Activated naive CD4-positive, alpha-beta T cell treated with Interleukin-2 at 50 U/mL for 16 hours (primary cell): ENCODE measurements at places on chromosomes 1 and 21.

DNA sequence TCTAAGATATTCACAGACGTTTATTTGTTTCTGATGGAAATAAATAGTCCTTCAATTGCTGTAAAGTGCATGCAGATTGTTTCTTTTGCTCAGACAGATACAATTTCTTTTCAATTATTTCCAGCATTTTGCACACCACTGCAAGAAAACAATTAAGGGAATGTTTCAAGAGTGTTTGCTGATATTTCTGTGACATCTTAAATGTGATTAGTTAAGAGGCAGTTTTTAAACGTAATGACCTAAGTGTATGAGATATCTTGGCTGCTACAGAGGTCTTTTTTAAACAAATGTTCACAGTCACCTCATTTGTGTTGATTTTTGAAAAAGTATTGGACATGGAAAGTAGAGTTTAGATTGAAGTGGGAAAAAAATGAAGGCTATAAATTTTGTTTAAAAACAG, 262.3 kb upstream of the BRINP3 start:
- DNase-seq, result no peak

DNA sequence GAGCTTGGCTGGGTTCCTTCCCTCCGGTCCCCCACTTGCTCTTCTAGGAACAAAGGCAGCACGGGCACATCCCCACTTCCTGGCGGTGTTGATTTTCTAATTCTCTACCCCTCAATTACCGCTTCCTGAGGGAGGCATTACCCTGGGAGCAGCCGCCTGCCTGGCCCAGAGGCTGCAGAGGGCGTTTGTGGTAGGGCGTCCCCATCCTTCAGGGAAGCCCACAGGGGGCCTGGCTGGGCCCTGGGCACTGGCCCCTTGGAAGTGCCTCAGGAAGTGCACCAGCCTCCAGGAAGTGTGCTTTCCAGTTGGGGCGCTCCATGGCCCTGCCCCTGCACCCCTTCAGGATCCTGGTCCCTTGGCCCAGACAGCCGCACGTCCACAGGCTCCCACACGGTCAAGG, 42.1 kb upstream of the CASZ1 start:
- DNase-seq, result no peak

GRCh38 chr1:227323171-227323966, 5.1 kb upstream of the CDC42BPA start:
- no peak for DNase-seq

DNA sequence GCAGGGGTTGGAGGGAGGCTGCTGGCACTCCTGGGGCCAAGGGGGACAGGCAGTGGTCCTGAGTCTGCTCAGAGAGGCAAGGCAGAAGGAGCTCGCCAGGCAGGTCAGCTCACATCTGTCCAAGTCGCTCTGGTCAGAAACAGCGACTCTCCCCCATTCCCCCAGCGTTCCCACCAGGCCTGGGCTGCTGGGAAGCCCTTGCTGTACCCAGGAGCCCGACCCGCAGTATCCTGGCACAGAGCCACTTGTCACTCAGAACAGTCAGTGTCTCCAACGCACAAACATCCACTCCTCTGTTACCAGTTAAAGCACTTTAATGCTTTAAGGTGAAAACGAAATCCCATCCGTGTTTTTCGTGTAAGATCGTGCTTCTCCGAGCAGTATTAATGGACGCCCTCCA, 16.6 kb upstream of the CCDC27 start:
- DNase-seq, result no peak

GRCh38 chr21:29382030-29382654, 83.4 kb downstream of the BACH1 start:
- DNase-seq, result no peak

GRCh38 chr1:227059076-227059475, 119.0 kb downstream of the COQ8A start:
- no peak for DNase-seq

DNA sequence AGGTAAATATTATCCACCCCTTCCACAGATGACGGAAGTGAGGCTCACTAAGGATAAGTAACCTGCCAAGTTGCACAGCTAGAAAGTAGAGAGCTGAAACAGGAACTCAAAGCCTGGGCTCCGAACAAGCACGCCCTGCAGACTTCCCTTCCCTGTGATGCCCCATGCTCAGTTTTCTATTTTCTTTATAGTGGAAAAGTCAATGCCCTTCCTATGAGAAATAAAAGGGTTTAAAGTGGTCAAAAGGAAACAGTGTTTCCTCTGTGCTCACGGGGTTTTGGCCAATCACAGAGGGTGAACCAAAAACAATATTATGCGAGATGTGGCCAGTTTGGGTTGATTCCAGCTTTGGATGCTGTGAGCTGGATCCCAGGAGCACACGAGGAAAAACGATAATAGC, 44.5 kb downstream of the DDR2 start:
- DNase-seq, result no peak
